ENCODE measurements at places on chromosomes 4 and X. TPM values are rescaled to one million over a fixed set of nuclear protein-coding genes. Genes with fewer than 3 reads are reported as not detected.

The CDK16 gene
- total RNA-seq = 61.3 TPM

The MAGEB10 gene
- total RNA-seq = not detected

The HERC3 gene
- total RNA-seq = 34.4 TPM

The ALB gene
- total RNA-seq = 1.4 TPM

The PCDH10 gene
- 15.1 TPM for total RNA-seq

The GABRQ gene
- total RNA-seq = 0.06 TPM

GRCh38 chr4:40225497-40225896 is 28.7 kb downstream of the RHOH start:
- no peak overlapping the region for H3K4me3 ChIP-seq
- no peaks in the 10 kb centered on the region for H3K27me3 ChIP-seq
- no peak overlapping the region for H3K27ac ChIP-seq
- no peaks in the 10 kb centered on the region for H3K36me3 ChIP-seq

DNA sequence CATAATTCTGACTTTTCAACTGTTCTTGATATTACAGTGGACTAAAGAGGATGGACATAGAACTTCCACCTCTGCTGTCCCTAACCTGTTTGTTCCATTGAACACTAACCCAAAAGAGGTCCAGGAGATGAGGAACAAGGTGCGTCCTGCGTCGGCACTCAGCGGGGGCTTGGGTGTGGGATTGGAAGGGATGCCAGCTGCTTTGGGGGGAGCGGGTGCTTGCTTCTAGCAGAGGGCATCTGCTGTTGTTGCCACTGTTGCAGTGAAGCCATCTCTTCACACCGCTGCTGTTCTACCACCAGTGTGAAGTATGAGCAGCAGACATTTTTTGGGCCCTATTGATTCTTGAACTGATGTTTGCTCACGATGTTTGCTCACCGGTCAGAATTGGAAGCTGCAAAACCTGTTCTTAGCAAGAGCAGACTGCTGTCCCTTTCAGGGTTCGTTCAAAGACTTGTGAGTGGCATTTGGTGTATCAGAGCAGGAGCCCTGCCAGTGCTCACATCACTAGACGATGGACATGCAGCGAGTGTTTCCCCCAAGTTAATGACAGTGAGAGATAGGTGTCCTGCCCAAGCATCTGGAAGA is 55.4 kb downstream of the NOP14 start:
- no peaks in the 10 kb centered on the region for H3K27me3 ChIP-seq
- peaks cover 13% of the 10 kb centered on the region for H3K36me3 ChIP-seq
- no peak overlapping the region for H3K27ac ChIP-seq
- H3K4me1 ChIP-seq = no peaks in the 10 kb centered on the region
- H3K4me3 ChIP-seq = no peak overlapping the region
- no peak for DNase-seq

GRCh38 chrX:100447655-100448397 is 37.8 kb upstream of the PCDH19 start:
- no peaks in the 10 kb centered on the region for H3K36me3 ChIP-seq
- no peak overlapping the region for H3K4me3 ChIP-seq
- no peaks in the 10 kb centered on the region for H3K27me3 ChIP-seq
- H3K4me1 ChIP-seq = no peaks in the 10 kb centered on the region
- DNase-seq = peak; percentile 52

- H3K27ac ChIP-seq = no peak overlapping the region
- DNase-seq = no peak
- no peak overlapping the region for H3K4me3 ChIP-seq
- no peaks in the 10 kb centered on the region for H3K27me3 ChIP-seq
- H3K36me3 ChIP-seq = no peaks in the 10 kb centered on the region
- H3K4me1 ChIP-seq = no peaks in the 10 kb centered on the region
These were observed 65.4 kb upstream of the TRPC3 start for GRCh38 chr4:122017296-122017695.

DNA sequence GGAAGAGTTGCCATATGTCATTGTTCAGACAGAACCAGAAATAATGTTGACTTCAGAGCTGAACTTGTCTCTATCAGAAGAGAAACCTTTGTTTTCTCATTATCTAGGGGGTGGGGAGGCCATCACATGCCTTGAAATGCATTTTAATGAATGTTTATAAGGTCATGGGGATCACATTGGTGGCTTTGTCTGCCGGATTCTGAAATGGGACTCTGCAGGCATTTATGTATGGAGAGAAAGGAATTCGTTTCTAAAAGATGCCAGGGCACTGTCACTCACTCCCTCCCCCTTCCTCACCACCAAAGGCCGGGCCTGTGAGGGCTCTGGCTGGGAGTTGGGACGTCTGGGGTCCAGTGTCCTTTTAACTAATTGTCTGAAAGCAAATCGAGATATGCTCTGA is 102.2 kb downstream of the MAMLD1 start:
- H3K36me3 ChIP-seq = no peaks in the 10 kb centered on the region
- no peak for DNase-seq
- no peak overlapping the region for H3K4me3 ChIP-seq
- H3K27me3 ChIP-seq = no peaks in the 10 kb centered on the region

DNA sequence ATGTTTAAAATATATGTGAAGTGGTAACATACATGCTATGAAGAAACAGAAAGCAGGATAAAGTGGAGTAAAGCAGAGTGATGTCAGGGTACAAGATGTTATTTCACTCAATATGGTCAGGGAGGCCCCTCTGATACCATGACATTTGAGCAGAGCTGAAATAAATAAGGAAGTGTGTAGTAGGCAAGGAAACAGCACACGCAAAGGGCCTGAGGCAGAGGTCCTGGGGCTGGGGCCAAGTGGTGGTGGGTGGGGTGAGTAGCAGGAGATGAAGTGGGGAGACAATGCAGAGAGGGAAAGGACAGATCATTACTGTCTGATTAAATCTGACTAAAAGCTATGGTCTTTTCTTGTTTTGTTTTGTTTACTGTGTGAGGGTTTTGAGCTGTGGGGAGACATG is 61.1 kb downstream of the FAM13A start:
- H3K4me3 ChIP-seq = no peak overlapping the region
- H3K27ac ChIP-seq = no peak overlapping the region
- H3K36me3 ChIP-seq = no peaks in the 10 kb centered on the region
- H3K4me1 ChIP-seq = peaks cover 2% of the 10 kb centered on the region
- no peak for DNase-seq
- H3K27me3 ChIP-seq = no peaks in the 10 kb centered on the region

DNA sequence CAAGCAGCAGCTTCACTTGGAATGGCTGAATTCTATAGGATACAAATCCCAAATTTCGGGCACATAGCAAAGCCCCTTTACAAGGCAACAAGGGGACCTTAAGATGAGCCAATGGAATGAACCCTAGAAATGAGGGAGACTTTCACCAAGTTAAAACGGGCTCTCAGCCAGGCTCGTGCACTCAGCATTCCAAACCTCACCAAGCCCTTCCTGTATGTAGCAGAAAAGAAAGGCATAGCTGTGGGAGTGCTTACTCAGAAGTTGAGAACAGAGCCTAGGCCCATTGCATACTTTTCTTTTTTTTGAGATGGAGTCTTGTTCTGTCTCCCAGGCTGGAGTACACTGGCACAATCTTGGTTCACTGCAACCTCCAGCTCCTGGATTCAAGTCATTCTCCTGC is 10.8 kb upstream of the HERC5 start:
- H3K4me1 ChIP-seq = no peaks in the 10 kb centered on the region
- H3K4me3 ChIP-seq = no peak overlapping the region
- H3K27ac ChIP-seq = no peak overlapping the region
- H3K36me3 ChIP-seq = no peaks in the 10 kb centered on the region
- H3K27me3 ChIP-seq = no peaks in the 10 kb centered on the region

DNA sequence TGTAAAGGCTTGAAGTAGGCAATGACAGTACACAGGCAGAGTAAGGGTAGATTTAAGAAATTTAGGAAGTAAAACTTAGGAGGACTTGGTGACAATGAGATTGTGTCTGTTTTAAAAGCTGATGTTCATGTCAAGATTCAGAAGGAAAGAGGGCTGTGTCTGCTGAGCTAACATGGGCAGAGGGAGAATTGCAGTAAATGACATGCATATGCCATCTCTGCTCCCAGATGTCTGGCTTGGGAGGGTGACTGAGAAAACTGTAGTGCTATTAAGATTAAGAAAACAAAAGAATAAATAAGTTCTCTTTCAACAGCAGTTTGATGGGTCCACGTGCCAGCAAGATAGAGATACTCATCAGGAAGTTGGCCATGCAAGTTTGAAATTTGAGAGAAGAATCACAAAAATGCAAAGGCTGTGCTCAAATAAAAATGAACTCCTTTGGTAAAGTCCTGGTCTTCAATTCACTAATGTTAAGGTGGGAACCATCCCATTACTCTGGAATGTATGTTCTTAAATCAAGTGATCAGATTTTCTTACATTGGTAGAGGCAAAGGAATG is 7.2 kb downstream of the NFXL1 start:
- no peak for DNase-seq
- H3K27me3 ChIP-seq = no peaks in the 10 kb centered on the region
- no peaks in the 10 kb centered on the region for H3K4me1 ChIP-seq
- H3K36me3 ChIP-seq = no peaks in the 10 kb centered on the region
- H3K27ac ChIP-seq = no peak overlapping the region

DNA sequence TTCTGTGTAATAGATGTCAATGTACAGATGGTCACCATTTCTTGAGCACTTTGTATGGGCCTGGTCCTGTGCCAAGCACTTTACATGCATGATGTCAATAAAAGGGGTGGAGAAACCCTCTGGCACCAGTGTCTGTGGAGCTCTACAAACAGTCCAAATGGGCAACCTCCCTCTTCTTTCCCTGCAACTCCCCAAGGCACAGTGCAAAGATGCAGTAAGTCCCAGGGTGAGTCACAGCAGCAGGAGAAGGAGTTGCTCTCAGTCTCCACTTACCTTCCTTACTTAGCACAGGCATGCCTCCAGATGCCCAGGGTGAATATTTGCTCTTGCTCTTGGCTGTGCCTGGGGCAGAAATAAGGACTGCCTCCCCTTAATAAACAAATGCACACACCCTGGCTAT is 4.3 kb downstream of the OCIAD2 start:
- no peak overlapping the region for H3K4me3 ChIP-seq
- H3K27me3 ChIP-seq = no peaks in the 10 kb centered on the region
- no peak overlapping the region for H3K27ac ChIP-seq
- H3K4me1 ChIP-seq = no peaks in the 10 kb centered on the region

- H3K4me1 ChIP-seq = peaks cover 4% of the 10 kb centered on the region
- H3K27me3 ChIP-seq = no peaks in the 10 kb centered on the region
- peak; percentile 91 for DNase-seq
- peak within 1 kb of the TSS; percentile 33 for H3K4me3 ChIP-seq
- H3K36me3 ChIP-seq = no peaks in the 10 kb centered on the region
These were observed at the start of gene MTMR8 for GRCh38 chrX:64394874-64395567. TSS of gene MTMR8 (minus strand) at chrX:64395452. CDS start at chrX:64395363, 89 bp downstream.

GRCh38 chrX:120378570-120378969 is 16.7 kb downstream of the ATP1B4 start:
- no peaks in the 10 kb centered on the region for H3K4me1 ChIP-seq

DNA sequence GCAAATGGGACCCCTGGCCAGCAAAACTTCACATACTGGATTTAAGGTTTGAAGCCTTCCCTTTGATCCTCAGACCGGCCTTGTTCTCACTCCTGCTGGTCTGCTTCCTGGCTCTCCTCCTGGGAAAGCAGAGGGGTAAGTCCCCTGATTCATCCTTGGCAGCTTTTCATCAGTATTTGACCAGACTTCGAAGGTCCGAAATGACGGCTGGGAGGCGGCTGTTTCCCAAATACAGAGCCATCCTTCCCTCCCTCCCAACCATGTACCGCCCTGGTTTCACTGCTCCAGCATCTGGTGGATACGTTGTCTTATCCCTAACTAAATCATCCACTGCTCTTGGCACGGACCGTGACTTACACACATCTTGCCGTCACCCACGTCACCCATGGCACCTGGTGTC is 265.5 kb downstream of the BCOR start:
- no peaks in the 10 kb centered on the region for H3K4me1 ChIP-seq
- no peaks in the 10 kb centered on the region for H3K36me3 ChIP-seq
- no peak overlapping the region for H3K27ac ChIP-seq
- no peak overlapping the region for H3K4me3 ChIP-seq
- no peaks in the 10 kb centered on the region for H3K27me3 ChIP-seq

GRCh38 chr4:169621731-169622492 is 1.5 kb downstream of the CLCN3 start:
- H3K27me3 ChIP-seq = no peaks in the 10 kb centered on the region
- no peak overlapping the region for H3K27ac ChIP-seq
- peak overlapping the region; percentile 73 for H3K4me3 ChIP-seq
- H3K36me3 ChIP-seq = no peaks in the 10 kb centered on the region
- H3K4me1 ChIP-seq = no peaks in the 10 kb centered on the region

GRCh38 chr4:159105761-159106243 is 2.9 kb downstream of the RAPGEF2 start:
- H3K27ac ChIP-seq = no peak overlapping the region
- no peak for DNase-seq

- H3K27ac ChIP-seq = peak overlapping the region; percentile 11
- no peak overlapping the region for H3K4me3 ChIP-seq
- no peak for DNase-seq
- no peaks in the 10 kb centered on the region for H3K27me3 ChIP-seq
These were observed 186.6 kb upstream of the GNPDA2 start for GRCh38 chr4:44912980-44913379.

DNA sequence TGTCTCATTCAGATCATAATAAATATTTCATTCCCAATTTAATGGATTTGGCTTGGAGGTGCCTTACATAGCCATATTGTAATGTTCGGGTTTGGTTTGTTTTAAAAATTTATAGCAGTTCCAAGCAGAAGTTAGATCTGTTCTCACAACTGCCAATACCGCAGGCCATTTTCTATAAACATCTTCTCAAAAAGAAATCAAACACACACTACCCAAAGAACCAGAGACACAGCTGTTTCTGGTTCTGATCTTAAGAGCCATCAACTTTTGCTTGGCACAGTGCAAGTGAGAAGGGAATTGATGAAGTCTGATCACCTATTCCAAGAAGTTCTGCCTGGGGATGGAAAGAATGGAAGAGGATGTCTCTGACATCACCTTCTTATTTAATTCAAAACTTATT is 22.9 kb downstream of the MID1IP1 start:
- H3K36me3 ChIP-seq = no peaks in the 10 kb centered on the region
- no peaks in the 10 kb centered on the region for H3K4me1 ChIP-seq
- DNase-seq = no peak
- H3K27me3 ChIP-seq = no peaks in the 10 kb centered on the region

DNA sequence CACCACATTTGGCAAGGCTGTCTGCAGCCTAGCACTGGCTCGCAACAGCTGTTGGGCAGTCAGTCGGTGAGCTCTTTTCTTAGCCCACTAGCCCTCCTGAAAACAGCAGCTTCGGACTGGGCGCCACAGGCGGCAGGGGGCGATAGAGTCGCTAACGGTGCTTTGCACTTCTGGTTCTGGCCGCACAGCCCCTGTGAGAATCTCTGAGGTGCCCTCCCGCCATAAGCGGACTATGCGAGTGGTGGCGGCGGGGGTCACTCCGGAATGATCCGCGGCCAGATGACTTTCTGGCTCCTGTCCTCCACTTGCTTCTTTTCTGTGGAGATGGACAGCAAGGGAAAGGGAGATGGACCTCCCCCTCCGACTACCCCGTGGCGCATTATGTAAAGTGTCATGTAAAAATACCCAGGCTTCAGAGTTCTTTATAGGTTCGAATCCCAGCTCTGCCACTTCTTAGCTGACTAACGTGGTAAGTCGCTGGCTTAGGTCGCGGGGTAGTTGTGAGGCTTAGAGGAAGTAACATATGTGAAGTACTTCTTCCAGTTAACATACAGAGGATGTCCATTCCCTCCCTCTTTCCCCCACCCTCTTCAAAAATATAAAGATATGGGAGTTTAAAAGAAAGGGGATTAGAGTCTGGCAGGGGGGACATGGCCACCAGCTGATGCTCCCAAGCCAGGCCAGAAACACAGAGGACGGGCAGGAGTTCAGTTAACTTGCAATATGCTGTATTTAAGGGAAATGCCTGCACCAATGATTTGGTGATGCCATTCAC is 11.0 kb downstream of the ARHGAP36 start:
- no peaks in the 10 kb centered on the region for H3K4me1 ChIP-seq
- H3K27ac ChIP-seq = no peak overlapping the region
- DNase-seq = no peak
- no peak overlapping the region for H3K4me3 ChIP-seq
